ENCODE measurements at places on chromosomes 2 and 18.

- no peak for DNase-seq
Observed at GRCh38 chr2:11344956-11345677, 681 bp upstream of the ROCK2 start.

GRCh38 chr2:111626037-111626864 lies 257.7 kb downstream of the ANAPC1 start:
- DNase-seq = no peak

GRCh38 chr2:21467910-21468309 lies 344.1 kb downstream of the TDRD15 start:
- DNase-seq = no peak

DNA sequence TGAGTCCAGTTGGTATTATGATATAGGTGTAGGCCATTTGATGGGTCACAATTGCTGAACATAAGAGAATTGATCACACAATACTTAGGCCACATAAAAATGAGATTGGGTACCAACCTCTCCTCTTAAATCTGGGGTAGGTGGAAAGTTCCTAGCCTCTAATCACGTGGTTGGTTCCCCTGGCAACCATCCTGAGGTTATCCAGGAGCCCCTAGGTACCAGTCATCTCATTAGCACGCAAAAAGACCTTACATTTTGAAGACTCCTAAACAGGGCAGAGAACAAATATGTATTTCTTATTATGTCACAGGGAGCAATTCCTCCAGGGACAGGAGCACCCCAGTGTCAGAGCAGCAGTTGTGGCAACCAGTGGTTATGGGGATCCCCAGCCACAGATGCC lies 12.7 kb upstream of the SELENOI start:
- DNase-seq = peak; percentile 5

- no peak for DNase-seq
Observed at GRCh38 chr18:61785588-61785987, 107.2 kb downstream of the RNF152 start.

DNA sequence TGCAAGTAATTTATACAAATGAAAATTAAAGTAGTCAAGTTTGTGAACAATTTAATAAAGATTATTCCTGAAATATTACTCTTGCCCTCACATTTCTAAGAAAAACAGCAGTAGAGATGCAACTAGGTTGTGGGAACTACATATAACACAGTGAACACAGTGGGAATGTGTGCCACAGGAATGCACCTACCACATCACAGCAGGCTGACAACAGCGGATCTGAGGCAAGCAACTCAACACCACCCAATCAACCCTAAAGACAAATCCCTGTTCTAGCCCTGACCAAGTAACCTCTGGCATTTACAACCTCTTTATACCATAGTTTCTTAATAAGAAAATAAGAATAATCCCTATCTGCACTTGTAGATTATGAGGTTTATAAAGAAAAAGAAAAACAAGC lies 23.4 kb downstream of the MBOAT2 start:
- DNase-seq = no peak

- no peak for DNase-seq
Observed at GRCh38 chr18:24656050-24656449, 195.6 kb downstream of the HRH4 start.

GRCh38 chr2:189522435-189523151 lies 58.0 kb downstream of the SLC40A1 start:
- no peak for DNase-seq

GRCh38 chr2:208783184-208783583 lies 376.6 kb downstream of the PTH2R start:
- peak; percentile 26 for DNase-seq

GRCh38 chr2:198471291-198471690 lies 666.9 kb downstream of the PLCL1 start:
- no peak for DNase-seq

DNA sequence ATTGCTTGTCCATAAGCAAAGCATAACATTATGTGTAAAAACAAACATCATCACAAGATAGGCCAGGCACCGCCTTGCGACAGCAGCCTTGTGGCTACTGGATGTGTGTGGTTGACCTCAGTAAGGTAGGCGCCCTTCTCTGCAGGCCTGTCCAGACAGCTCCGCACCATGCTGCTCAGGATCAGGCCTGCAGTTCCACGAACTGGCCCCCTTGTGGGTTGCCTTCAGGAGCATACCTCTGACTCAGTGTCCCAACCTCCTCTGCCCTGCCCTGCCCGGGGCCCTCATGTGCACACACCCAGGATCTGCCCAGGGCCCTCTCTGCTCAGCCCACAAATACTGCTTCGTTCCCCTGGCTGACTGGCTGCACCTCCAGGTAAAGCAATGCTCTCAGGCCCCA lies 16.1 kb upstream of the ZNF236 start:
- no peak for DNase-seq

DNA sequence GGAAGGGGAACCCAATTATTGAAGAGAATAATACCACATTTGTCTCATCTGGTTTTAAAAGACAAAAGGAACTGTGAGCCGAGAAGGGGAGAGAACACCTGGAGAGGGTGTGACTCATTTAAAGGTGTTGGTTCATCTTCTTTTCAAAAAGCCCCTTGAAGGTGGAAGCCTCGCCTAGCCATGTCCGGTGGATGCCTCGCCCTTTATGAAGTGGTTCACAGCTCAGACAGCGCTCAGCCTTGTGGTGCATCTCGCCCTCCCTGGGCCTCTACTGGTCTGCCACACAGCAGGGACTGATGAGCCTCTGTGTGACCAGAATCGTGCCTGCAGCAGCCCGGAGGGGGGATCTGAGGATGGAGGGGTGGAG lies 290.0 kb upstream of the CXCR4 start:
- DNase-seq = no peak

GRCh38 chr2:139992078-139992477 lies 1211.9 kb upstream of the NXPH2 start:
- DNase-seq = no peak

GRCh38 chr2:119486196-119486827 lies 38.0 kb downstream of the SCTR start:
- DNase-seq = no peak

GRCh38 chr18:5900262-5900661 lies 4.9 kb upstream of the TMEM200C start:
- peak; percentile 11 for DNase-seq

DNA sequence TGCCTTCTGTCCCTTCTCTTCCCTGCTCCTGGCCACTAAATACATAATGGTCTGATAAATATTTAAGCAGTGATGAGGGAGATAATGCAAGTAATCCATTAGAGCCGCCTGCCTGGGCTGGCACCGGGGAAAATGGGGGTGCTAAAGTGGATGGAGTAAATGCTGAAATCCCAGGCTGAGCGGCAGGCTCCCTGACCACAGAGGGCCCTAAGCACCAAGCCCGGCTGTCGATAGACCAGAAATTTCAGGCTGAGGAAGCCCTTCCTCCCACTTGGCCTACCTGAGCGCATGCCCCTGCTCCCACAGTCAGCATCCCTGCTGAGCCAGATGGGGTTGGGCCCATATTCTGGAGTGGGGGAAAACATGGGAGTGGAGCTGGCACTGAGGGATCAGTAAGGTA lies 197.5 kb upstream of the SKOR2 start:
- no peak for DNase-seq

GRCh38 chr2:88738271-88738670 lies 46.8 kb downstream of the RPIA start:
- no peak for DNase-seq

- DNase-seq = no peak
Observed at GRCh38 chr2:37774976-37775907, 103.8 kb upstream of the CDC42EP3 start.

Measured in NCI-H748 treated with DMSO at 0.1 percent for 48 hours (cell line).